ENCODE measurements at places on chromosomes 13 and 19. TPM values are rescaled to one million over a fixed set of nuclear protein-coding genes. Genes with fewer than 3 reads are reported as not detected.

Gene KIR2DL4
- 1.5 TPM for total RNA-seq

Gene ZNF729
- not detected for total RNA-seq

Gene ZNF536
- total RNA-seq, result 1.3 TPM

Gene RNF17
- total RNA-seq, result not detected

Gene APC2
- 5.9 TPM for total RNA-seq

Gene SYNGR4
- total RNA-seq, result not detected

Gene NLRP5
- total RNA-seq, result not detected

Gene ITGBL1
- total RNA-seq, result 1.1 TPM

DNA sequence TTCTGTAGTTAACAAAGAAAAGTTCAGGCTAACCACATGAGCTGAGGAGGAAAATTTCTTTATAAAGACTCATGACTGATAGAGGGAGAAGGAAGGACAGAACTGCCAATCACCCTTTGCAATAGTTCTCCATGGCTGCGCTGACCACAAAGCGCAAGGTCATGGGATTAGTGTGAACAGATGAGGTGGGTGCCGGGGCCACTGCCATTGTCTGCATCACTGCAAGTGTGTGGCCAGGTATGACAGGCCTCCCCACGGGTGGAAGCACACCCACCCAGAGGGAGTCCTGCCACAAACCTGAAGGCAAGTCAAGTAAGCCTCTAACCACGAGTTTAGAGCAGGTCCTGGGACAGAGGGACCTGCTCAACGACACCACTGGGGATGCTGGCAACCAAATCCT is 128.1 kb downstream of the TUBA3C start:
- no peak for DNase-seq

GRCh38 chr19:7783991-7784423 is 21.0 kb downstream of the CLEC4M start:
- no peak for DNase-seq

DNA sequence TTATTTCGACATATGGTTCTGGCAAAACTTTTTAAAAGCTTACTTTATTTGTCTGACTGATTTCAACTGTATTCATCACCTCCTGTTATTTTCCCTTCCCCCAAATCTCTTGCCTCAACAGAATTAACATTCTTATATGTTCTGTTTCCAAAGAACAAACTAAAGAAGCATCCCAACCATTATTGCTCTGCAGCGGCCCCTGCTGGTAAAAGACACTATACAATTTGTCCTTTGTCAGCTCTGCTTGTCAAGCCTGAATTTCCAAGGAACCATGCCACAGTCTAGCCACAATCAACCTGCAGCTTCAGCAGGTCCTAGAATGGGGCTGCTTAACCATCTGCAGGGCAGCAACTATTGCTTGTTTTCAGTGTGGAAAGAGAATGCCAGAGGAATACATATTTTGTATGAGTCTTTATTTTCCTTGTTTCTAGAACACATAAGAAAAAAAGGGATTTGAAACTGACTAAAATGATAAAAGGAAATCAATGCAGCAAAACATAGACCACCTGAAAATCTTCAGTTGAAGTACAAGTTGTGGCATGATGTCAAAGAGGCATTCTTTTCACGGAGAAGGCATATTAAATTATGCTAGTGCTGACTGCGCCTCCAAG is 845.3 kb downstream of the DIAPH3 start:
- DNase-seq, result peak; percentile 79

DNA sequence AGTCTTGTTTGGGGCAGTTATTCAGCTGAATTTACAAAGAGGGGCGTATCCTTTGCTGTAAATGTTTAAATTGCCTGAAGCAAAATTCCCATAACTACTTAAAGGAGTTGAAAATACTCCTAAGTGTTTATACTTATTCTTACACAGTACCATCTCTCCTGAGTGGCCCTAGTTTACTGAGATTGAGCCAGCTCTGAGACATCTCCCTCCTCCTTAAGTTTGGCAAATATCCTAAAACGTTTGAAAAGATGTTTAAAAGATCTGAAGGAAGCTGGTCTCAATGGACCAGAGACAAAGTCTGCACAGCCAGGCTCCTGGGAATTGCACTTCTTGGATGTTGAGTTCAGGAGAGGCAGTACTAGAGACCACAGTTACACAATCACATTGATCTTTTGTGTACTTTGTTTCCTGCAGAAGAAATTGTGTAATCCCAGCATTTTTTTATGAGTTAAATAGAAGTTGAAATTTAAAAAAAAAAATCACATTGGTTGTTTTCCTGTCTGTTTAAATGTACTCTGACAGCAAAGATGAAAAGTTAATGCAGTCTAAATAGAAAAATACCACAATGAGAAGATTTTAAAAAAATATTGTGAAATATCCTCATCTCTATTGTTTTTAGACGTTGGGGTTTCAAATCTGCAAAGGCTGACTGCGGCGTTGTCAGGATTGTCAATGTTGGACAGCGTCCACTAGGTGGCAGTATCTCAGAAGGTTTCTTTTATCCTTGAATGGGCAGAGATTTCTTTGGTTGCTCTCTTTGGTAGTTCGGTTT is 20.7 kb downstream of the TNFSF11 start:
- no peak for DNase-seq

DNA sequence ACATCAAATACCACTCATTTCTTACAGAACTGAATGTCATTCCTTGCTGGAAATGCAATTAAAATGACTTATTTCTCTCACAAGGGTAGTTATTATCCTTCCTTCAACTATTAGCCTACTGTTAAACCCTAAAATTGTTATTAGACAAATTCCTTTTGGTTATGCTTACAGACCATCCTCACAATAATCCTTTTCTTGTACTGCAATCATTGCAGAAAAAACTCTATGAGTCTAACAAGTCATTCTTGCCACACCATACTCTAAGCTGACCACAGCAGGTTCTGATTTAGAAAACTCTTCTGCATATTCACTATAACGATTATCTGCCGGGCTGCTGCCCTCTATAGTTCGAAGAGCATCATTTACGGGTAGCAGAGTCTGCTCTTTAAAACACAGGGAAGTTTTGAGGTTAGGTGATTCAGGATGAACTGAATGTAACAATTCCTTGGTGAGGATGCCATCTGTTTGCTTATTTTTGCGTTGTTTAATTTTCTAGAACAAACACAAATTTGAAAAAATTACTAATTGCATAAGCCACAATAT is 38.2 kb downstream of the MTMR6 start:
- no peak for DNase-seq

DNA sequence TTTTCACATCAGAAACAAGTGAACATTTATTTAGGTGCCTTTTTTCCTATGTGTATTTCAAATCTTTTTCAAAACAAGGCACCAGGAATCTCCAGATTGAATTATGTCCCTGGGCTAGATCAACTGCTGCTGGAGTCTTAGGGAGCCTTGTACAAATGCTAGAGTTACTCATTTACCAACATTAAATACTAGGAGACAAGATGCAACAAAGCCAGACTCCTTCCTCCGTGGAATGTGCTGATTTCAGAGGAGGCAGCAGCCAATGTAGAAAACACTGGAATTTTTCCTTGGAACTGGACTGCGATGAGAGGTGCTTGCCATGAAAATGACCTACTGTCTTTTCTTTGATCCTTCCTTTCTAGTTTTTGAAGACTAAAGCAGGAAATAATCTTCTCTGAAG is 1514.7 kb upstream of the MIR17HG start:
- no peak for DNase-seq

- no peak for DNase-seq
Observed at GRCh38 chr13:40518481-40518882, 148.0 kb downstream of the FOXO1 start.

GRCh38 chr13:114144606-114145244 is 12.3 kb upstream of the RASA3 start:
- peak; percentile 12 for DNase-seq

GRCh38 chr19:48415395-48415794 is 21.9 kb downstream of the GRIN2D start:
- DNase-seq, result peak; percentile 90

DNA sequence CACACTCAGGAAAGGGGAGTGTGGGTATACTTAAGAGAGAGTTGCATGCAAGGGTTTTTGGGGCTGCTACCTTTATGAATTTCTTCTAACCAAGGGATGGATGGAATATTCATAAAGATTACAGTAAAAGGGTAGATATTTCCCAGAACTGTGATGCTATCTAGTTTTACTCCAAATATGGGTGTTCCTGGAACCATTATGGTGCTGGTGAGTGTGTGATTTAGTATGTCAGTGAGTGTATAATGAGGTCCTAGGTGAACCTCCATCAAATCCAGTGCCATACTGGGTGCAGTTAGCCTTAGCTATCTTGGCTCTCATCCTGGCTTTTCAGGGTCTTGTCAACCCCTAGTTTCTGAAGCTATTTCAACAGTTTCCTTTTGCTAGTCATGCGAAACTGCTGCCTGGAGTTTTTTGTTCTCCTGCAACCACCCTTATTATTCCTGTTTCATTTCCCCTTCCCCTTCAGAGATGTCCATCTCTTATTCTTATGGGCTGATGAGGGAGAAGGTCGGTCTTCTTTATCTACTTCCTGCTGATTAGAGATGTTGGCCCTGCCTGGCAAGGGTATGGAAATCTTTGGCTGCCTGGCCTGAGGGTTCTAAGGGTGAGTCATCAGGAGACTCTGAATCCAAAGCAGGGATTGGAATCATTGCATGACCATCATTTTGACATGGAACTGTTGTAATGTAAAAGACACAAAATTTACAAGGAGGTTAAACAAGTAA is 202.3 kb downstream of the NBEA start:
- no peak for DNase-seq

- DNase-seq, result peak; percentile 58
Observed at GRCh38 chr19:8324186-8325050, 3.1 kb downstream of the RPS28 start.

- no peak for DNase-seq
Observed at GRCh38 chr13:44053208-44053607, 173.5 kb downstream of the LACC1 start.

All from mucosa of descending colon (tissue), 3 donors.